ENCODE measurements at places on chromosomes 2 and 18.

DNA sequence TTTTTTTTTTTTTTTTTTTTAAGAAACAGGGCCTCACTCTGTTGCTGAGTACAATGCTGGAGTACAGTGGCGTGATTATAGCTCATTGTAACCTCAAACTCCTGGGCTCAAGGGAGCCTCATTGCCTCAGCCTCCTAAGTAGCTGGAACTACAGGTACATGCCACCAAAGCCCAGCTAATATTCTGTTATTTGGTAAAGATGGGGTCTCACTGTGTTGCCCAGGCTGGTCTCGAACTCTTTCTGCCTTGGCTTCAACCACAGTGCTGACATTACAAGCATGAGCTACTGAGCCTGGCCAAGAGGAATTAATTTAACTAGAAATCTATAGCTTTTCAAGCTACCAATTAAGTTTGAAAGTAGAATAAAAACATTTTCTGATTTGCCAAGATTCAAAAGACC is 27.8 kb downstream of the DYM start:
- no peak for DNase-seq

- DNase-seq: peak; percentile 14
Observed at GRCh38 chr2:130873700-130874346, 37.1 kb downstream of the ARHGEF4 start.

GRCh38 chr2:233404222-233404621 is 49.9 kb downstream of the DGKD start:
- no peak for DNase-seq

DNA sequence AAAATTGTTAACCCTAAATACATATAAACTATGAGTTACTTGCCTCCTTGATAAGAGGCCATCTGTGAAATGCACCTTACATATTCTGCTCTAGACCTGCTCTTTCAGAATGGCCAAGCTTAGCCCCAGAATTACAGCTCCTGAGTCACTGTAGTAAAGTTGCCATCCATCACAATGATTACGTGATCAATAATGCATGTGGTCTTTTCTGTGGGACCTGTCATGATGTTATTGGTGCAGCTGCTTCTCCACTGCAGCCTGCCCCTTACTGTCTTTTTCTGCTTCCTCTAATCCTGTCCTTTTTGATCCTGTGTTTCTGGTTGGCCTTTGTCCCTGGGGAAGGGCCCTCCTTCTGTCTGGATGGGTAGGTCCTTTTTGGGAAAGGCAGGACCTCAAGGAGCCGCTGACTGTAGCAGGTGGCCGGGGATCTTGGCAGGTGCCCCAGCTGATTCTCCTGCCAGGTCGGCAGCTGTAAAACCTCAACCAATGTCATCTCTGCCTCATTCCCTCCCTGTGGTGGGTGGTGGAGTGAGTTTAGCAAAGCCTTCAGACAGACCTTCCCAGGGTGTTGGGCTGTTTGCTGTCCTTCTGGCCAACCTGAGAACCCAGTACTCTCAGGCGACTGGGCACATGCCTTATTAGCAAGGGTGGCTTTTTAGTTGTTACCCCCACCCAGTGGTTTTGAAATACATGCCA is 126.2 kb upstream of the EML6 start:
- no peak for DNase-seq

- no peak for DNase-seq
Observed at GRCh38 chr2:513981-514706, 163.1 kb downstream of the TMEM18 start.

DNA sequence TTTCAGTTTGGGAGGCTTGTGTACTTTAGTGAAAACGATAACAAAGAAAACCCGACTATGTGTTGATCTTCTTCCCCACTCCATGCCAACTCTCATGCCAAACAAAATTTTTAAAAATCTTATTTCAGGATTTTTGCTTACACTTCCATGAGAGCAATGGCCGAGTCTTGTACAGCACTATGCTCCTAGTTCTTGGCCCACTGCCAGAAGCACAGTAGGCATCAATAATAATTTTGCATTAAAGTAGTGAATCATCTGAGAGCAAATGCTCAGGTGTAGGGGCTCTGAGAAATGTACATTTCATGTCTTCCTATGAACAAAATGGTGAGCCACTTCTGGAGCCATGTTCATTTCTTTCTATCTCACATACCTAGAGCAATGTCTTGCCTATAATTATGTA is 62.2 kb downstream of the MAP3K19 start:
- no peak for DNase-seq

- no peak for DNase-seq
Observed at GRCh38 chr2:231542136-231542535, 11.9 kb upstream of the NMUR1 start.

GRCh38 chr2:58055033-58055786 is 8.6 kb downstream of the VRK2 start:
- DNase-seq: no peak

DNA sequence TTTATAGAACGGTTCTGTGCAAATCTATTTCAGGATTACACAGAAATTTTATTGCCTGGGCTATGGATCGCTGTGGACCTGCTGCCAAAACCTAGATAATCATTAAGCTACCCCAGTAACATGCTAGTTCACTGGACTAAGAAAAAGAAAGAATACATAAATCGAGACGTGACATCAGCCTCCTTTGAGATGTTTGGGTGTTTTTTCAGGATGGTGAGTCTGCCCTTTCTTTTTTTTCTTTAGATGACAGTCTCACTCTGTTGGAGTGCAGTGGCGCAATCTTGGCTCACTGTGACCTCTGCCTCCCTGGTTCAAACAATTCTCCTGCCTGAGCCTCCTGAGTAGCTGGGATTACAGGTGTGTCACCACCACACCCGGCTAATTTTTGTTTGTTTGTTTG is 52.0 kb downstream of the FHOD3 start:
- no peak for DNase-seq

DNA sequence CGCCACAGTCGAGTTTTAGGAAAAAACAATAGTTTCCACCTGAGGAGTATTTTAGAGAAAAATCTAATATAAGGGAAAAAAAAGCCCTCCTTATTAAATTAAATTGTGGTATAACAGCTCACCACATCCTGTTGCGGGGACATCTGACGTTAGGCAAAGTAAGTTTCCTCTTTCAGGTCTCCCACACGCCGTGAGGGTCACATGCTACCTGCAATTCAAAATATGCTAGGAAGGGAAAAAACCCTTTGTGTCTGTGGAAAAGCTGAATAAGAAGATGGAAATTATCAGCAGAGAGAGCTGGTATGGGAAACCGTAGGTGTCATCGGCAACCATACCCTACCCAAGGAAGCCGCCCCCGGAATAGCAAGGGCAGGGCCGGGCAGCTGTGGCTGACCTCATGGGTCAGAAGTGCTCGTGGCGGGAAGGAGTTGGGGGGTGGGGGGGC is 128.0 kb downstream of the NFATC1 start:
- DNase-seq: no peak

GRCh38 chr2:124805060-124805459 is 780.0 kb downstream of the CNTNAP5 start:
- no peak for DNase-seq

DNA sequence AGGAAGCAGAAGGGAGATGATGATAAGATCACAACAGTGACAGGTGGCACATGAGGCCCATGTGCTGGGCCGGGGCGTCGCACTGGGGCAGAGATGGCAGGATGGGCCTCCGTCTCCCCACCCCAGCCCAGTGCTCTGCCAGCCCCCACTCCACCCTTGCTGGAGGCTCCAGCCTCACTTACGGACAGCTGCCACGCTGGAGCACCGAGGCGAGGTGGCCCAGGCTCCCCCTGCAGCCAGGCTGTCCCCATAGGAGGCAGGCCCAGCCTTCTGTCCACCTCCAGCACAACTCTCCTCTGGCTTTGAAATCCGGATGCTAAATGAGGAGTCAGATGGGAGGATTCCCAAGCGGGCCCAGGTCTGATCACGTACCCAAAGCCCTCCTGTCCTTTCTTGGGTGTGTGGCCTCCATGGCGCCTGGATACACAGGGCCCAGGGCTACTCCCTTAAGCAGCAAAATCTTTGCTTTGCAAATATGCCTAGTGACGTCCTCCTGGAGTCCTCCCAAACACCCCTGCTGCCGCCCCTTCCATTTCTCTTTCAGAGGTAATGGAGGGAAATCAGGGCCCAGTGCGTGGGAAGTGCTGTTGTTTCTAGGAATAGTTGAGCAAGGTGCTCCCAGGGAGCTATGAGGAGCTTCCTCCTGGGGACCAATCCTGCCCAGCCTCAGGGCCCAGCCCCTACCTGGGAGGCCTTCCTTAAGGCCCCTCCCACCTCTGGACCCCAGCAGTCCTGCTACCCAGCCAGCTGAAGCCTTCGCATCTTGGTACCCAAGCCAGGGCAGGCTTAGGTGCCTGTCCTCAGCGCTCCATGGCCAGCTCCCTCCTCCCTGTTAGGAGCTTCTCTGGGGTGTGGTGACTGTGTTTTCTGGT is 170.4 kb upstream of the MYCN start:
- DNase-seq: no peak

- DNase-seq: no peak
Observed at GRCh38 chr18:30404422-30404821, 638.1 kb downstream of the DSC3 start.

- DNase-seq: no peak
Observed at GRCh38 chr18:36381075-36381474, 83.6 kb downstream of the FHOD3 start.

GRCh38 chr2:142180820-142181533 is 50.2 kb upstream of the LRP1B start:
- DNase-seq: no peak

- DNase-seq: no peak
Observed at GRCh38 chr18:7608781-7609201, 41.7 kb downstream of the PTPRM start.

DNA sequence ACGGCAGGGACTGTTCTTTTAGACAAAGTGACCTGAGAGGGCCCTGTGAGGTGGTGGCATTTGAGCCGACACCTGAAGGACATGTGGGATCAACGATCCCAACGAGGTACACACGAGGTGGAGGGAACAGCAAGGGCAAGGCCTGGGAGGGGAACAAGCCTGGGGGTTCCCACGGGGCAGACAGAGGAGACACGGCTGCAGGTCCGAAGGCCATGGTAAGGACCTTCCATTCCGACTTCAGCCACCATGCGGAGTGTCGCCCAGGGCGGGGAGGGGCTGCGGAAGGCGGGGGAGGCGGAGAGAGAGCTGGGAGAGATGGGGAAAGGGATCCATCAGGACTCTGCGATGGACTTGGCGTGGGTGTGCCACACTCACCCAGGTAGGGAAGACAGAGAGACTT is 151.8 kb downstream of the HDAC4 start:
- no peak for DNase-seq

GRCh38 chr2:221423210-221423804 is 148.8 kb downstream of the EPHA4 start:
- DNase-seq: no peak

DNA sequence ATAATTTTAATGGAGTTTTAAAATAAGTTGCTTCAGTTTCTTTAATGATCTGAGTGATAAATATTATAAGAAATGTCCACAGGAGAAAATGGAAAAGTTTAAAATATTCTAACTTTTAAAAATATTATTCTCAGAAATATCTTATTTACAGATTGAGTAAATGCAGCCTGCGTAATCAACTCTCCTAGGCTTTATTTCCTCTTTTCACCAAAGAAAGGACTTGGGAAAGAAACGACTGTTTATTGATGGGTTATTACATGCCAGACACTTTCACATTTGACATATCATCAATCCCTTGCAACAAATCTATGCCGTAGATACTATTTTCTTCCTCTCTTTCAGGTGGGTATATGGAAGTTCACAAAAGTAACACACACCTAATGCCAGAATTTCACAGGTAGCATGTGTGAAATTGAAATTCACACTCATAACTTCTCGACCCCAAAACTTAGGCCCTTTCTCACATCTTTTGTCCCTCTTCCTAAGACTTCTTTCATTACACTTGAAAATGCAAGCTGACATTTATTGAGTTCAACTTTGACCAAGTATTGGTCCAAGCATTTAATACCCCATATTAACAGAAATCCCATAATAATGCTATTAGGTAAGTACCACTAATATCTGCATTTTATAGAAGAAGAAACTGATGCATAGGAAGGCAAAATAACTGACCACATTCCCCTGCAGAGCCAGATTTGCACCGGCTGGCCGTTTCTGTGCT is 49.2 kb downstream of the MYOM1 start:
- DNase-seq: no peak

DNA sequence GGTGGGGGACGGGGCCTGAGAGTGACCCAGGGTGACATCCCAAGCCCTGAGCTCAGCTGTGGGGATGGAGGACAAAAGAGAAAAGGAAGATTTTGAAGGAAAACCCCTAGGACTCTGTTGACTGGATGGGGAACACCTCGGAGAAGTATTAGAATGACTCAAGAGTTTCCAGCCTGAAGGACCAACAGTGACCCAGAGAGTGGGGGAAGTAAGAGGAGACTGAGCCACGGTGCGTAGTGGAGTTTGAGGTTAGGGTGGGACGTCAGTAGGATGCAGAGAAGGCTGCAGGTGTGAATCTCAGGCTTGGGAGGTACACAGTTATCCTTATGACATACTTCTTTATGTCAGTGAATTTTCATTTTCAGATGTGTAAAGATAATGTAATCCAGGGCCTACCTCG is 119.5 kb downstream of the NCK2 start:
- DNase-seq: no peak

GRCh38 chr18:12569791-12570190 is 88.1 kb downstream of the SPIRE1 start:
- no peak for DNase-seq

- no peak for DNase-seq
Observed at GRCh38 chr18:62321201-62321600, 3.9 kb upstream of the TNFRSF11A start.

DNA sequence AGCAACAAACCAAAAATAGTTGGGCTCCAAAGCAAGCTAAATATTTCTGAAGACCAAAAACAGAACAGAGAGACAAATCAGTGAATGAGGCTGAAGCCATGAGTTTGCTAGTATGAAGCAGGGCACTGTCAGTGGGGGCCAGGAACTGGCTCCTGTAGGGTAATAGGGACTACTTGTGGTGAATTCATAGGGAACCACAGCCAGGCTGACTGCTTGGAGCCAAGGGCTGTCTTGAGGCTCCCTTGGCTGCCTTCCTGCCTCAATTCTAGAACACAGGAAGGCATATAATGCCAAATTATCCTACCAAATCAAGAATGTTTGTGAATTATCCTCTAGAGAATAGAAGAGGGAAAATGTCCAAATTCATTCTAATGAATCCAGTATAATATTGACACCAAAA is 406.0 kb downstream of the CCDC85A start:
- DNase-seq: no peak

GRCh38 chr2:158346032-158346431 is 110.5 kb downstream of the CCDC148 start:
- no peak for DNase-seq

- DNase-seq: no peak
Observed at GRCh38 chr2:217186668-217187159, 326.9 kb upstream of the TNP1 start.
